ENCODE measurements at places on chromosomes 13 and 19.
A peak's percentile ranks its signal among the peaks of the same experiment; 100 is the strongest.

- peak within 1 kb of the TSS; percentile 54 for H3K4me3 ChIP-seq
- DNase-seq: no peak
- H3K27ac ChIP-seq: no peak within 1 kb of the TSS
- H3K36me3 ChIP-seq: no peaks in the 10 kb centered on the region
Observed at GRCh38 chr19:41928221-41928683, at the start of gene ERFL. TSS of gene ERFL (minus strand) at chr19:41928449. CDS start at chr19:41912919, 15,530 bp downstream.

GRCh38 chr13:24254146-24254841, 55.1 kb upstream of the C1QTNF9 start:
- H3K4me3 ChIP-seq: peak overlapping the region; percentile 29
- DNase-seq: peak; percentile 78
- no peaks in the 10 kb centered on the region for H3K27me3 ChIP-seq
- peaks cover 17% of the 10 kb centered on the region for H3K4me1 ChIP-seq

GRCh38 chr13:35747594-35747993, 271.1 kb upstream of the MAB21L1 start:
- no peak for DNase-seq
- H3K4me3 ChIP-seq: no peak overlapping the region
- no peak overlapping the region for H3K27ac ChIP-seq

DNA sequence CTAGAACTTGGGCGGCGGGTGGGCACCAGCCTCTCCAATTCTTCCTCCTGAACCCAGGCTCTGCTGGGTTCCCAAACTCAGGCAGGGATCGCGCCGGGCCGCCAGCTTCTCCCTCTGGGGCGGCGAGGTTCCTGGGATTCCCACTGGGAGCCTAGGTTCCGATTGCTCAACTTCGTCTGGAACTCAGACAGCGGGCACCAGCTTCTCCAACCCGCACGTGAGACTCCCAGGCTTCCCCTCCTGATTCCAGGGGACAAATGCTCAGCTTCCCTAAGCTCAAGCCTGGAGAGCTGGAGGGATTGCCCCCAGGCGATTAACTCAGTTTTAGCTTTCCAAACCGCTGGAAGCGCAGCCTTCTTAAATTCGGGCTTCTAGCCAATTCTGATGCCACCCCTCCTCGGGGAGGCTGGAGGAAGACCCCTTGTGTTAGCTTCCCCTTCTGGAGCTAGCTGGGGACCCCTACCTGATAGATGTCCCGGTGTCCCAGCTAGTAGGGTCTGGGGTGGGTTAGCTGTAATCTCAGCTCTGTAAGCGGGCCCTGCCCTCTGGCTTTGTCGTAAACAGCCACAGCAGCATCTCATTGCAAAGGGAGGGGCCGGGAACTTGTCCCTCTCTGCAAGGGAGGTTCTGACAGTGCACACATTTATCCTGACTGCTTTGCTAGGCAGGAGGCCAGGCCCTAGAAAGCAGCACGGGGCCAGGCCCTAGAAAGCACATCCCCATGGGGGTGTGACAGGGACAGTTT, 671 bp downstream of the MCOLN1 start:
- H3K27ac ChIP-seq: peak overlapping the region; percentile 80
- peak overlapping the region; percentile 97 for H3K4me3 ChIP-seq
- H3K27me3 ChIP-seq: no peaks in the 10 kb centered on the region
- H3K4me1 ChIP-seq: peaks cover 23% of the 10 kb centered on the region
- H3K36me3 ChIP-seq: peaks cover 39% of the 10 kb centered on the region
- DNase-seq: peak; percentile 51

GRCh38 chr13:65488606-65489005, 1741.5 kb downstream of the PCDH9 start:
- no peak overlapping the region for H3K27ac ChIP-seq
- H3K27me3 ChIP-seq: no peaks in the 10 kb centered on the region
- no peaks in the 10 kb centered on the region for H3K36me3 ChIP-seq
- DNase-seq: no peak
- H3K4me3 ChIP-seq: no peak overlapping the region

DNA sequence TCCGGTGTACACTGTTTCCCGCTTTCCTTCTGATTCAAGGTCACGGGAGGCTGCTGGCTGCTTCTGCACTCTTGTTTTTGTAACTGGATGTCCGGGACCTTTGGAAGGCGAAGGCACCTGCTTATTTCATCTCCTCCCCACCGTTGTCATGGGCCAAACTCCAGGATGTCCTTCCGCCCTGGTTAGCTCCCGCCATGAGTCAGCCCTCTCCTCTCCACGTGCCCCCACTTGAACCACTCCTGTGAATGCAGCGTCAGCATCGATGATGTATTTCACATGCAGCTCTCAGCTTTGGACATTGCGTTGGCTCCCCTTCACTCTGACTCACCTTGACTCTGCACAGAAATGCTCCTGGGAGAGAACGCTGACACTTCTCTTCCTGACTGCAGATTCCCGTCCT, 5.5 kb upstream of the GALP start:
- H3K27ac ChIP-seq: no peak overlapping the region
- no peaks in the 10 kb centered on the region for H3K36me3 ChIP-seq
- H3K4me3 ChIP-seq: no peak overlapping the region
- peak; percentile 82 for DNase-seq
- peaks cover 8% of the 10 kb centered on the region for H3K4me1 ChIP-seq
- H3K27me3 ChIP-seq: no peaks in the 10 kb centered on the region

DNA sequence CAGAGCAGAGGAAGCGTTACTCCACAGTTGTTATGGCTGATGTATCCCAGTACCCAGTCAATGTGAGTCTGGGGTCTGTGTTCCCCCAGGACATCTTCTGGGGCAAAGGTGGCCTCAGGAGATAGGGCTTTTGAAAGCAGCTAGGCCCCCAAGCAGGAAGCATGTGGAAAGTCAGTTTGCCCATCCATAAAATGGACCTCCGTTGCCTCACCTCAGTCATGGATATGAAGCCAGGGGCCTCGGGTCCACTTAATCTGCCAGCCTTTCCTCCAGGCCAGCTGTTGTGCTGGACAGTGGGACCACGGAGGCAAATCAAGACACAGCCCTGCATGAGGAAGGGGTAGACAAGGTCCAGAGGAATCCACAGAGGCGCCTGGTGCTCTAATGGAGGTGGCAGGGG, 3.3 kb downstream of the EPS8L1 start:
- no peak for DNase-seq
- peaks cover 25% of the 10 kb centered on the region for H3K4me1 ChIP-seq
- H3K27ac ChIP-seq: no peak overlapping the region
- no peaks in the 10 kb centered on the region for H3K36me3 ChIP-seq

DNA sequence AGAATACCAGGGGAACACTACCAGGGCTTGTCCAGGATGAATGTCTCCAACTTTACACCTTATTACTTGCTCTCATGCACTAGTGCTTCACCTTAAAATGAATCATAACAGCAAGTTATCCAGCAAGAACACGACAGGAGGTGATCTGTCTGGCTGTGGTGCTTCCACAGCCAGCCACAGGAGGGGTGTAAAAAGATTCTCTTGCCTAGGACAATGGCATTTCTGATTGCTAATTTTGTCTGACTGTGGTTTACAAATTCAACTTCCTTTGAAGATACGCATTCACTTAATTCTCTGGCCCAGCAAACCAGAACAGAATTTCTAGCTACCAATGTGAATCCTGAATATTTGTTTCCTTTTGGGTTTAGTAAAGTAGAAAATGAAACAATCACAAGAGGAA, 23.1 kb upstream of the COG3 start:
- no peaks in the 10 kb centered on the region for H3K36me3 ChIP-seq
- no peaks in the 10 kb centered on the region for H3K27me3 ChIP-seq
- peaks cover 11% of the 10 kb centered on the region for H3K4me1 ChIP-seq
- H3K4me3 ChIP-seq: no peak overlapping the region
- no peak overlapping the region for H3K27ac ChIP-seq
- no peak for DNase-seq

- no peaks in the 10 kb centered on the region for H3K27me3 ChIP-seq
- peak overlapping the region; percentile 61 for H3K27ac ChIP-seq
- no peaks in the 10 kb centered on the region for H3K36me3 ChIP-seq
- DNase-seq: no peak
- peaks cover 76% of the 10 kb centered on the region for H3K4me1 ChIP-seq
Observed at GRCh38 chr19:16608290-16608739, 19.7 kb downstream of the MED26 start.

GRCh38 chr19:12918253-12918652, 840 bp downstream of the SYCE2 start:
- H3K4me3 ChIP-seq: no peak overlapping the region
- H3K4me1 ChIP-seq: peaks cover 16% of the 10 kb centered on the region
- no peak overlapping the region for H3K27ac ChIP-seq
- no peak for DNase-seq
- no peaks in the 10 kb centered on the region for H3K27me3 ChIP-seq
- peaks cover 13% of the 10 kb centered on the region for H3K36me3 ChIP-seq

GRCh38 chr19:51565583-51565982, 5.5 kb upstream of the ZNF175 start:
- no peaks in the 10 kb centered on the region for H3K36me3 ChIP-seq
- no peaks in the 10 kb centered on the region for H3K4me1 ChIP-seq
- no peak overlapping the region for H3K27ac ChIP-seq
- DNase-seq: no peak

GRCh38 chr19:12784871-12785430, 6.3 kb upstream of the JUNB start:
- peak overlapping the region; percentile 14 for H3K4me3 ChIP-seq
- H3K4me1 ChIP-seq: peaks cover 82% of the 10 kb centered on the region
- DNase-seq: no peak
- no peaks in the 10 kb centered on the region for H3K27me3 ChIP-seq
- no peaks in the 10 kb centered on the region for H3K36me3 ChIP-seq

GRCh38 chr13:114229506-114229905, 5.2 kb upstream of the CDC16 start:
- peaks cover 11% of the 10 kb centered on the region for H3K27me3 ChIP-seq
- H3K27ac ChIP-seq: no peak overlapping the region
- H3K36me3 ChIP-seq: no peaks in the 10 kb centered on the region

GRCh38 chr13:73987618-73988017, 146.6 kb downstream of the KLF12 start:
- H3K4me3 ChIP-seq: no peak overlapping the region
- H3K27me3 ChIP-seq: no peaks in the 10 kb centered on the region
- no peak overlapping the region for H3K27ac ChIP-seq
- no peak for DNase-seq
- H3K36me3 ChIP-seq: no peaks in the 10 kb centered on the region
- no peaks in the 10 kb centered on the region for H3K4me1 ChIP-seq

DNA sequence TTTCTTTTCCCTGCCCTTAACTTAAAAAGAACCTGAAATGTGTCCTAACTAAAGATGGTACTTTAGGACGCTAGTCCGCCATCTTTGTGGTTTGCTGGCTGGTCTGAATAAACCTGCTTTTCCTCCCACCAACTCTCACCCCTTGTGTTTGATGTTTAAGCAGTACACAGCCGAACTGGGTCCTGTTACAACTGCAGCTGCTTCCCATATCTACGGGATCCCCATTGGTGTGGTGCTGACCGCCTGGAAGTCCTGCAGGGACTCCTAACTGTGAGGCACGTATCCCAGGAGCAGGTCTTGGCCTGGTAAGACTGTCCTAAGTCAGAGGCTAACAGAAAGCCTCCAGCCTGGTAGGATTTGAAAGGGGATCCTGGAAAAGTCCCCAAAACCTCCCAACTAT, 40.9 kb upstream of the VSTM2B start:
- H3K27ac ChIP-seq: no peak overlapping the region
- no peaks in the 10 kb centered on the region for H3K36me3 ChIP-seq
- peaks cover 11% of the 10 kb centered on the region for H3K27me3 ChIP-seq
- H3K4me3 ChIP-seq: no peak overlapping the region
- no peaks in the 10 kb centered on the region for H3K4me1 ChIP-seq

GRCh38 chr19:7191946-7192691, 102.1 kb downstream of the INSR start:
- H3K4me1 ChIP-seq: peaks cover 20% of the 10 kb centered on the region
- no peaks in the 10 kb centered on the region for H3K27me3 ChIP-seq
- no peak for DNase-seq
- no peaks in the 10 kb centered on the region for H3K36me3 ChIP-seq

DNA sequence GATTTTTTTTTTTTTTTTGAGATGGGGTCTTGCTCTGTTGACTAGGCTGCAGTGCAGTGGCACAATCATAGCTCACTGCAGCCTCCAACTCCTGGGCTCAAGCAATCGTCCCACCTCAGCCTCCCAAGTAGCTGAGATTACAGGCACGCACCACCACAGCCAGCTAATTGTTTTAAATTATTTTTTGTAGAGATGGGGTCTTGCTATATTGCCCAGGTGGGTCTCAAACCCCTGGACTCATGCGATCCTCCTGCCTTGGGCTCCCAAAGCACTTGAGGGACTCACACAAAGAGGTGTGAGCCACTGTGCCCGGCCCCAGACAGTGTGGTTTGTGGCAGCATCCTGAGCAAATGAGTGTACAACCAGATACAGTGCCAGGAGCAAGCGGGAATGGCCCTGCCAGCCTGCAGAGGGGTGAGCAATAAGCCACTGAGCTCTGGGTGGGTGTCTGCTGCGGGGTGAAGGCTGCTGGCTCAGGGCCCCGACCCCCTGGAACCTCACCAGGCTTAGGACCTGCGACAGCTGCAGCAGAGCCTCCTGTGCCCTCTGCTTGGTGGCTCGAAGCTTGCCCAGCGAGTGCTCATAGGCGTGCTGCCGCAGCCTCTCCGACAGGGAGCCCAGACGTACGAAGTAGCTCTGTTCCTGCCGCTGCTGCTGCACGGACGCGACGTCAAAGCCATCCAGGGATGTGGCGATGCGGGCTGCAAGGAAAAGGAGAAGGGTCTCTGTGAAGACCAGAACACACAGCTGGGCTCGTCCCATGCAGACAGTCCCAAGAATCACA, 15.9 kb upstream of the TICAM1 start:
- peaks cover 81% of the 10 kb centered on the region for H3K36me3 ChIP-seq
- no peak overlapping the region for H3K27ac ChIP-seq
- no peaks in the 10 kb centered on the region for H3K27me3 ChIP-seq

DNA sequence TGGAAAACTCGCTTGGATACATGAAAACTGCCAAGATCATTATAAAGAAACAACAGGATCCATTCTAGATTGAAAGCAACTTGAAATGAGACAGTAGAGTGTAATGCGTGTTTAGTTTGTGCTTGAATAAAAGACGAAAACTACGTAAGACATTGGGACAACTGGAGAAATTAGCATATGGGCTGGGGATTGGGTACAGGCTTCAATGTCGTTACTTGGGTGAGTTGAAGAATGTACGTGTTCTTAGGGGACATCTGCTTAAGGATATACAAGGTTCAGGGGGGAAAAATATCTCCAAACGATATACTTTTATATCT, 471 bp upstream of the ERVK3-1 start:
- peak overlapping the region; percentile 94 for H3K27ac ChIP-seq
- no peak for DNase-seq
- peaks cover 13% of the 10 kb centered on the region for H3K4me1 ChIP-seq
- H3K4me3 ChIP-seq: peak overlapping the region; percentile 87

DNA sequence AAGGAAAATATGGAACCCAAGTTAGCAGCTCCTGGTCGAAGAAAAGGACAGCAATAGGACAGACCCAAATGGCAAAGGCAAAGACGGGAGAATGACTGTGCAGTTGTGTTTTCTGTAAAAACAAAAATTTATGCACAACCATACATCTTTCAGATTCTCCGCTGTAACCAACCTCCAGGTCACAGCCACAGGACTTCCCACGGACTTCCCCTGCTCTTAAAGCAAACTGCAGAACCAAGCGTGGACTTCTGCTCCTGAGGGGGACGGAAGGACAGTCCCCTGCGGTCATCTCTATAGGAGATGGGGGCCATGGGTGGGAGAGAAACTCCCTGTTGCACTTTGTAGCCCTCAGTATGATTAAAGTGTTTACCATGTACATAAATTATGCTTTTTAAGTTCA, 2.5 kb downstream of the GRTP1 start:
- H3K4me1 ChIP-seq: peaks cover 21% of the 10 kb centered on the region
- no peak overlapping the region for H3K27ac ChIP-seq
- peaks cover 25% of the 10 kb centered on the region for H3K27me3 ChIP-seq
- H3K4me3 ChIP-seq: no peak overlapping the region
- no peak for DNase-seq
- no peaks in the 10 kb centered on the region for H3K36me3 ChIP-seq

GRCh38 chr19:23925285-23925684, 10.6 kb downstream of the ZNF726 start:
- H3K36me3 ChIP-seq: no peaks in the 10 kb centered on the region
- DNase-seq: no peak
- H3K4me1 ChIP-seq: no peaks in the 10 kb centered on the region

All from lower lobe of right lung (tissue), 2 donors.